ENCODE measurements at places on chromosomes 2 and 18. TPM values are rescaled to one million over a fixed set of nuclear protein-coding genes. Genes with fewer than 3 reads are reported as not detected.

DNA sequence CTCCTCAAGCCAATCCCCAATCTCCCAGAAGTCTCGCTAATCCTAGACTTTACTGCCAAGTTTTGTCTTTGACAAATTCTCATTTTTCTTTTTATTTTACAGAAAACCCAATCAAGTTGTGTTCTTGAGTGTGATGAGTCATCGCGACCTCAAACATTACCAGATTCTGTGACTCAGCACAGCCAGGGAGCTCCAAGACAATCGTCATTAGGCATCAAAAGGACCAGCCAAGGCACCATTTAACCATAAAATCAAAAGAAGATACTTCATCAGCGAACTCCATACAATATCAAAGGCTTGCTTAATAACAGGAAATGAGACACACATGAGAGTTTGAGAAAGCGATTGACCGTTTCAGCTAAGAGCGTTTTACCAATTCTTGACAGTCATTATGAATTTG lies 146.2 kb upstream of the AGAP1 start:
- no peak for DNase-seq

Gene SLC38A11
- total RNA-seq: 0.33 TPM

- DNase-seq: no peak
Measured at GRCh38 chr2:229313591-229313990, 42.5 kb upstream of the PID1 start.

DNA sequence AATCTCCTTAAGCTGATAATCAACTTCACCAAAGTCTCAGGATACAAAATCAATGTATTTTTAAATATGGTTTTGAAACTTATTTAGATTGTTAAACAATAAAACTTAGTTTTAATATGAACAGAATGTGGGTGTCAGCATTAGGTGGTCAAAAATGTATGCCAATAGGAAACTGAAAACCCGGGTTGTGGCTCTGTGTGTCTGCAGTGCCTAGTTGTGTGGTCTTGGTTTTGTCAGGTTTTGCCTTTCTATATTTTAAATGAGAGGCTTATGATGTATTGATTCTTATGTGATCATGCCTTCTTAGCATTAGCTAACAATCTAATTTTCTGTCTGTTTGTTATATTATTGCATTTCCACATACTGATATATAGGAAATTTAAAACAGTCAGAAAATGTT lies 227.8 kb downstream of the ZNF407 start:
- no peak for DNase-seq

Gene DNAJC5G
- 1.2 TPM for total RNA-seq

DNA sequence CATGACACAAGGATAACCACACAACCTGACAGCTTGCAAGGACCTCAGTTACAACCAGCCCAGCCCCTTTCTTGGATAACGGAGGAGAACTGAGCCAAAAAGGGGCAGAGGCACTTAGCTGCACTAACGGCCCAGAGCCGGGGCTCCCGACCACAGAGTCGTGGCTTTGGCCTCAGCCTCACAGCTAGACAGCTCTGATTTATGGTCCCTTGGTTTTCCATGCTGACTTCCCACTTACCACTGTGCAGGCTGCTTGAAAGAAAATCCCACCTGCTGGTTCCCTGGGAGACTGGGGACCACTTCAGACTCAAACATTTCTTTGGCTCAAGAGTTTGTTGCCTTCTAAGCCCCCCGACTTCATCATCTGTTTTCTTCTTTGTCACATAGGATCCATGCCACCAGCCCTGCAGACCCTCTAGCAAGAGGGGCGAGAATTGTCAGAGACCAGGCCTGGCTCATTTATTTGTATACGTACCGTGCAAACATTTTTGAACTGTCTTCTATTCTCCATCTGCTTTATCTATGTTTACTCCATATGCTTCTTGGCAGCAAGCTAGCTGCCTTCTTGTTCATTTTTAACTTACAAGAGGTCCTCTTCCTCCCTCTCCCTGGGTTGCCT lies 352.6 kb upstream of the MYT1L start:
- no peak for DNase-seq

GRCh38 chr2:231335591-231335990 lies 59.9 kb upstream of the B3GNT7 start:
- DNase-seq: no peak

GRCh38 chr2:108988076-108988795 lies 784 bp downstream of the EDAR start:
- DNase-seq: no peak

DNA sequence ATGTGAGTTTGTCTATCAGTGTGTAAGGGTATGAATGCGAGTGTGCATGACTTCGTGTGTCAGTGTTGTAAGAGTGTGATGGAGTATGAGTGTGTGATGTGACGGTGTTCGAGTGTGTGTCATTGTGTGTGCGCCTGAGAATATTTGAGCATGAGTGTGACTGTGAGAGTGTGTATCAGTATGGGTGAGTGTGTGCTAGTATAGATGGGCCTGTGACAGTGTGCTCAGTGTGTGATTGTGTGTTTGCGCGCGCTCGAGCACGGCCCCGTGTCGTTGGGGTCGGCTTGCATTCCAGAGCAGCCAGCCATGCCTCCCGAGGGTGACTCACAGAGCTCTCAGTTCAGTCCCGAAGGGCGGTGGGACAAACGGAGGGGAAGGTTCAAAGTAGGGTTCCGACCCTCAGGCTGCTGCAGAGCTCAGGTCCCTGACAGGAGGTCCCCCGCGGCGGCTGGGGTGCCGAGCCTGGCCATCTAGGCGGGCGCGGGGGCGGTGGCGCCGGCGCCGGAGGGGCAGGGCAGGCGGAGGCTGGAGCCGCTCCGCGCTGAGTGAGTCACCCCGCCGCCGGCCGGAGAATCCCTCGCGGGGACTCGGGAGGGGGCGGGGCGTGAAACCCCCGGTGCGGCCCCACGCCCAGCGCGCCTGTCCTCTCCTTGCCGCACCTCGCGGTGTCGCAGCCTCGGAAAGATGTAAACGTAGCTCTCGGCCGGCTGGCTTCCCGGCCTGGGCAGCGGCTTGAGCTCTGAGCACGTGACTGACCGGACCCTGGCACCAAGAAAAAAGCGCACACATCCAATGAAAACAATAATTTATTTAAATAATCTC lies 3.8 kb downstream of the DLX2 start:
- DNase-seq: no peak

Gene DSC1
- 7.5 TPM for total RNA-seq

DNA sequence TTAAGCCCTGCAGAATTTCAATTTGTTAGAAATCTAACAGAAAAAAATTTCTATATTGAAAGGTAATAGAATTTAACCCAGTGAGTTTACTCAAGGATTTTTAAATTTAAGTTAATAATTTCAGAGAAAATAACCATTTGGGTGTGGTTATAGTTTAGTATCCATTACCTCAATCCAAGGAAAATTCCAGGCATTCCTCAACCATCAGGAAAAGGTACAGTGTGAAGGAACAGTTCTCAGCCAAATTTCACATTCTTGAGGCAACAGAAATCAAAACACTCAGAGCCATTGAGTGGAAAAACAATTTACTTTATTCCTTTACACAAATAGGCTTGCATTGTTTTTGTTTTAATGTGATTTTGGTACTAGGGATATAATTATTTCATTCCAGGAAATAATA lies 45.6 kb downstream of the ONECUT2 start:
- no peak for DNase-seq

DNA sequence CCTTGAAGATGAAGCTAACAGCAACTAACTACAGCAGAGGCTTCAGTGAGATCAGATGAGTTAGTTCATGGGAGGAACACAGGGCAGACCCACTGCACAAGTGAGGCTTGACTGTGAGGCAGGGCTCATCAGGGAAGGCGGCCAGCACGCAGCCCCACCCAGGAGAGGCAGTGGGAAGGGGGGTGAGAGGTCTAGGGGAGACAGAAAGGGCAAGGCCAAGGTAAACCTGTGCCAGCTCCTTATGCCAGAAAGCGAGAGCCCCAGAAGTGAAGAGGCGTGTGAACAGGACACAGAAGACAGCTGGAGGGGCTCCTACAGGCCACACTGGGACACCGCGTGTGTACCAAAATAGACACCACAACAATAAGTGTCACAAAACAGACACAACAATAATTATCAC lies 48.6 kb downstream of the ANO7 start:
- no peak for DNase-seq

DNA sequence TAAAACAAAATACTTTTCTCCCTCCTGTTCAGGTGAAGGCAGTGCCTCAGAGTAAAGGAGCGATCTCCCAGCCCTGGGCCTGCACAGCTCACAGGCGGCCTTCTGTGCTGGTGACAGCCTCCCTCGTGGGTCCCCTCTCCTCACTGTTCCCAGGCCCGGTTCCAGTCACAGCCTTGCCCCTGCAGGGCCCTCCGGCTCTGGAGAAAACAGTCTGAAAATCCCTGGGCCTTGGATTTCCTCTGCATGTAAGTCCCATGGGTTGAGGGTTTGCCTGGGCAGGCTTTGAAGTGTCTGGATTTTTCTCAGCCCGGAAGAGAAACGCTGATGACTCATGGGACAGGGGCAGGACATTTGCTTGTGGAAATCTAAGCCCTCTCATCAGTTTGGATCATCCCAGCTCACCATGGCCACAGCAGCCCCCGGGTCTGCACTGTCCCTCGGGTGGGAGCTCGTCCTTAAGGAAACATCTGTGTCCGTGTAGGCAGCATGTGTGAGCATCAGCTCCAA lies 186.1 kb upstream of the RAB12 start:
- DNase-seq: no peak

Gene CREG2
- total RNA-seq: not detected

- no peak for DNase-seq
Measured at GRCh38 chr2:55842046-55842445, 81.5 kb downstream of the EFEMP1 start.

Gene HOXD9
- total RNA-seq: 0.16 TPM

DNA sequence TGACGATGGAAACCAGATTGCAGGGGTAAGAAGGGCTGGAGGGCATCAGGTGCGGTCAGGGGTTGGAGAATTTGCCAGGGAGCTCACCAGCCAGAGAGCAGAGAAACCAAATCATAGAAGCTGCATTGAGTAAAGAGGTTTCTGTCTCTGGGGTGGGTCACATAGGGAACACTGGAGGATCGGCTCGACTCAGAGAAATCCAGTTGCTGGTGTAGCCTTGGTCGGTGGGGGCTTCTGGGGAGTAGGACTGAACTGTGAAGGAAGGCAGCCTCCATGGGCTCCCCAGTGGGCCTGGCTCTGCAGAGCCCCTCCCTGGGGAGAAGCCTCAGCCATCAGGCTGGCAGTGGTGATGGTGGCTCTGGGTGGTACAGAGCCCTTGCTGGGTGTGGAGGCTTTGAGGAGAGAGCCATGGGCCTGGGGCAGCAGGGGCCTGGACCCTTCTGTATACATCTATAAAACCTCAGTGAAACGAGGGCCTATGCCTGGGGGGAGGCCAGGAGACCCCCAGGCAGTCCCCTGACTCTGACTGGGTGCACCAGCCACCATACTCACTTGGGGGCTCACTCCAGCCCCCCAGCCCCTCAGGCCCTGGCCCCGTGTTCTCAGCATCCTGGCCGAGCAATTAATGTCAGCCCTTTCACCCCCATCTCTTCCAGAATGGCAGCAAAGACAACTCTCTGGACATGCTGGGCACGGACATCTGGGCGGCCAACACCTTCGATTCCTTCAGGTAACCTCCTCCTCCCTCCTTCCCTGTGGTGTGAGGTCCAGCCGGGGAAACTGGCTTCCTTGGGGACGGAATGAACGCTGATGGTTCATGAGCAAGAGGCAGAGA lies 124.5 kb downstream of the CTIF start:
- no peak for DNase-seq

DNA sequence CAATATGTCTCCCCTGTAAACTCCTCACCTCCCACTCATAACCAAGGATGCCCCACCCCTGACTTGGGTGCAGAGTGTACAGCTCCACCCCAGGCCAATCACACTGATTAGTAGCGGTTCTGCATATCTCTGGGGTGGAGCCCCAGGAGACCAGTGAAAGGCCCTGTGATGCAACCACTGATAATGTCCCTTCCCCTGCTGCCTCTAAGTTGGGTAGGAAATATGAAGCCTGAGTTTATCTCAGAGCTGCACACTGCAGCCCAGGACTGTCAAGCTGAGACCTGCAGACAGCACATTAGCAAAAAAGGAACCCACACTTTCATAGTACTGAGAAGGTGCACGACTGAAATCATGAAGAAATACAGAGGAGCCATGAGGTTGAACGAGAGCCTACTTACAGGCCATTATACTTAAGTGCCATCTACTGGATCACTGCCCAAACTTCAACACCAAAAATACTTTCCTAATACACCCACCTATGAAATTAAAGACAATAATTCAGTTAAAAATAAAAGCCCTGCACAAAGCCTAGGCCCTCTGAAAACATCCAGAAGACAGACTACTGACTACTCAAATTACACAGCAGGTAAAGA lies 455.4 kb upstream of the LRRTM4 start:
- DNase-seq: no peak

Gene UGT1A3
- total RNA-seq: not detected

Gene C1QL2
- total RNA-seq: not detected

Gene MC4R
- total RNA-seq: not detected

Gene RAB27B
- total RNA-seq: 0.16 TPM

GRCh38 chr2:189152483-189152882 lies 27.1 kb downstream of the COL5A2 start:
- peak; percentile 53 for DNase-seq

- DNase-seq: no peak
Measured at GRCh38 chr2:64298161-64298560, 153.9 kb upstream of the PELI1 start.

DNA sequence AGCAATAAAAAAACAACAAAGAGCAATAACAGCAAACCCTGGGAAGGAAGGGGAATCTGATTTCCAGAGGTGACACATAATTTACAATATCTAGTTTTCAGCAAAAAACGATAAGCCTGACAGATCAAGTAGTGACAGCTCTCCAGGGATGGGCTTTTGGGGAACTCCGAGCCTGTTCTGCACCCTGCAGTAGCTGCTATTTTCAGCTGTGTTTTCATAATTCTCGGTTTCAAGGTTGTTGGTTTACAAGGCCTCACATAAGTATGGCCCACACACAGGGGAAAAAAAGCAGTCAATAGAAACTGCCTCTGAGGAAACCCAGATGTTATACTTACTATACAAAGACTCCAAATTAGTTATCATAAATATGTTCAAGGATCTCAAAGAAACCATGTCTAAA lies 67.7 kb upstream of the CTLA4 start:
- no peak for DNase-seq

DNA sequence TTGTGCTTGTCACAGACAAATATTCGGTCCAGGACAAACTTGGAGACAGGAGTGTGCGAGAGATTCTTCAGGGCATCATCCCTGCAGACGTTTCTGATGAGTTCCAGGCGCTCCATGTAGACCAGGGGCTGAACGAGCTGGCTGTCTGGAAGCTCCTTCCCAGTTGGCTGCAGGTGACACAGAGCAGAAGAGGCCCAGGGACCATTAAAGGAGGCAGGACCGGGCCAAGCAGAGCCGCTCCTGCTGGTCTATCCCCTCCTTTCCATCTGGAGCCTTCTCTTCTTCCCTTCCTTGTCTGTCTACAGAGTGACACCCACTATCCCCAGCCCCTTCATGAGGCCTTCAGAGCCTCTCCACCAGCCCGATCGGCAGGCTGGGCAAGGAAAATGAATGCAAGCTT lies 19.5 kb downstream of the CHST10 start:
- DNase-seq: no peak

GRCh38 chr2:154591294-154591820 lies 107.1 kb upstream of the KCNJ3 start:
- DNase-seq: no peak

DNA sequence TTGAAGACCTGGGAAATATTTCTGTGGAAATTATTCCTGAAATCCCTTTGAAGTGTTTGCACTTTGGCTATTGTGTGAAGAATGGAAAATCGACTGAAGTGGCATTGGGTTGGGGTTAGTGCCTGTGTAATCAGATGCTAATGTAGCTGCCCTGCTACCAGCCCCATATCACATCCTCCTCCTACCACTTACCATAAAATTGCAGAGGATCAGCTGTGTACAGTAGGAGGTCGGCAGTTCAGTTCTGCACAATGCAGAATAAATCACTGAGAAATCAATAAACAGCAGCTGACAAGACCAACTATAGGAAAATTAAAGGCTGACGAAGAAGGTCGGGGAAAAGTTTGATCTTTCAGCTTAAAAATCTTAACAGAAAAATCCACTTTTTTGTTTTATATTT lies 440.9 kb downstream of the PTPRM start:
- DNase-seq: no peak

Data from left ventricle myocardium inferior (tissue), 1 donor.